ENCODE measurements at places on chromosomes 6 and 20.

- no peak for DNase-seq
These were observed 108.3 kb upstream of the AKAP12 start for GRCh38 chr6:151131324-151132007.

DNA sequence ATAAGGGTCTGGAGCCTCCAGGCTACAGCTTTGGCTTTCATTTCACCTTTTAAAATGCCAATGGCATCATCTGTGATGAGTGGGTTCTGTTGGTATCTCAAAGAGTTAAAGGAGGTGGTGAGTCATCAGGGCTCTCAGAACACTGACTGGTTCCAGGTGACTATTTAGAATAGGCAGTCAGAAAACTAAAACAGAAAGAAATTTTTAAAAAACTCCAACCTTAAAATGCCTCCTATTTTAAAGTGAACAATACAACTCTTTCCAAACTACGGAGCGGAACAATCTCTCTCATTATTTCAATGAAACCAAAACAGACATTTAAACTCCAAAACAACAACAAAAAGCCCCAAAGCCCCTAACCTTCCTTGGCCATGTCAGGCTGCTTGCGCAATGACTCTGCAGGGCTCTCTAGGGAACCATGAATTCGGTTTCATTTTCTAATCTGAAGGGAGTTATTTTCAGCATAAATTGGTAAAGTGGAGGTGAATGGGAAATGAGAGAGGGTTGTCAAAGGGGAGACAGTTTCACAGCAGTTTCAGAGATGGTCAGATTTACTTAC is 194.9 kb downstream of the KIF6 start:
- DNase-seq = no peak

DNA sequence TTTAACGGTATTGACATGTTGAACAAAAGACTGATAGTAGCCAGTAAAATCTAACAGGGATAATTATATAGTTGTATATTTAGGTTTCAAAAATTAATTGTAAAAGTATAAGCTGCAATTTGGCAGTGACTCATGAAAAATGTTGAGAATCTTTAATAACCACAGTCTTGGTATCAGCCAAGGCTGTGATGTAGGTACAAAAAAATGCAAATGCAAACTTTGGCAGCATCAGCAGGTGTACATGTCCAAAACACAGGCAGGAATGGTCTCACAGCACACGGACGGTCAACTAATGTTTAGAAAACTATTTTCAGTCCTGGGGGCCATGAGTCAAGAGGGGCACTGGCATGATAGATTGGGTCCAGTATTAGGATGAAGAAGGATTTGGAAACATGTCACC is 58.5 kb upstream of the BEND3 start:
- no peak for DNase-seq

- no peak for DNase-seq
These were observed 12.7 kb upstream of the TRAF3IP2 start for GRCh38 chr6:111618407-111618806.

DNA sequence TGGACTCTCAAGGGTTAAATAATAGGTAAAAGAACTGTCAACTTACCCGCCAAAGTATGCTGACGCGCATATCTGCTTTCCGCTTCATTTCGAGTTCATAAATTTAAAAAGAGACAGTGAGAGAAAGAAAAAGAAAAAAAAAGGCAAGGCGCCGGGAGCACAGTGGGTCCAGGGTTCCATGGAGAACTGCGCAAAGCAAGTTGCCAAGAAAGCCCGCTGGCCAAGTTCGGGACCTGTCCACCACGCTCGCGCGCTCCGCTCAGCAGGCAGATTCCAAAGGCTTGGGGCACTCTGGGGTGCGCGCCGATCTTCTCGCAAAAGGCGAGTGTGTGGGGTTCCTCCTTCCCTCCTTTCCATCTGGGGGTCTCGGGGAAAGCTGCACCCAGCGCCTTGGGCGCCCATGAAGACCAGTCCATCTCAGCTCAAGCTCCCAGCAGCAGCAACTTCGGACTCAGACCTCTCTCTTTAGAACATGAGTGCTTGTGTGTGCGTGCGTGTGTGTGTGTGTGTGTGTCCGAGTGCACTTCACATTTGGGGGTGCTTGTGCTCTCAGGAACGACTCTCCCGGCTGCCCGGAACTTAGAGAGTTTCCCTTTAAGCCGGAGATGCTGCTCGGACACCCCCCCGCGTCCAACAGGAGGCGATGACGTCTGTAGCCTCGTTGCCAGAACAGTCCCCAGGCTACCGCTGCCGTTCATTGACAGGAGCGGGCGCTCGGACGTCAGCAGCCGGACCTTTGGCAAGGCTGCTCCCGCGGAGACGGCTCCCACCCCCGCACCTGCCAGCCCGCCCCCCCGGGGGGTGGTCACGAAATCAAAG is 180.0 kb downstream of the TBXT start:
- no peak for DNase-seq

DNA sequence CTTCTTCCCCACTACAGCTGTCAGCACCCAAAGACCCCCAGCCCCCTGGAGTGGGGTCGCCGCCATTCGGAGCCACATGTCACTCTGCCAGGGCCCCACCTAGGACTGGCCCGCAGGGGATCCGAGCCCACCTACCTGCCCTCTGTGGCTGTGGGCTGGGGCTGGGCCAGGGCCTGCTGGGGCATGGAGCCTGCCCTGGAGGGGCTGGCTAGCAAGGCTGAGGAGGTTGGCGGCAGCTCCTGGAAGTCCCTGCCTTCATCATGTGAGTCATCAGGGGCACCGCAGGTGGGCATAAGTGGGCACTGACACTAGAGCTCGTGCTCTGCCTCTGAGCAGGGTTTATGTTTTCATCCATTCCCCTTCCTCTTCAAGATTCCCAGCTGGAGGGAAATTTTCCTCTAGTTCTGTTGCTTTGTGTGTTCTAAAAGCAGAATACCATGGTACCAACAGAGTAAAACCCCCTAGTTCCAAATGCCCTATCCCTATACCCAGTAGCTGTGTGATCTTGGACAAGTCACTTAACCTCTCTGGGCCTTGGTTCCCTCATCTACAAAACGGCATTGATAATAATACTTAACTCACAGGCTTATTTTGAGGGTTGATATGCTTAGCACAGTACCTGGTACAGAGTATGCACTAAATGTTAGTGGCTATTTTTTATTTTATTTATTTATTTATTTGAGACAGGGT is 8.7 kb upstream of the FANCE start:
- no peak for DNase-seq

DNA sequence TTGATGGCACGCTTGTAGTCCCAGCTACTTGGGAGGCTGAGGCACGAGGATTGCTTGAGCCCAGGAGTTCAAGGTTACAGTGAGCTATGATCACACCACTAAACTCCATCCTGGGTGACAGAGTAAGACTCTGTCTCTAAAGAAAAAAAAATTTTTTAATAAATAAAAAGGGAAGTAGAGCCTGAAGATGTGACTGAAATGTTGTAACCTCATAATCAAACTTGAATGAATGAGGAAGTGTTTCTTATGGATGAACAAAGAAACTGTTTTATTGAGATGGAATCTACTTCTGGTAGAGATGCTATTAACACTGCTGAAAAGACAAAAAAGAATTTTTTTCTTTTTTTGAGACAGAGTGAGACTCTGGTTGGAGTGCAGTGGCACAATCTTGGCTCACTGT is 6.7 kb downstream of the MAK start:
- no peak for DNase-seq

GRCh38 chr6:141261016-141261671 is 871.6 kb upstream of the GJE1 start:
- DNase-seq = no peak

DNA sequence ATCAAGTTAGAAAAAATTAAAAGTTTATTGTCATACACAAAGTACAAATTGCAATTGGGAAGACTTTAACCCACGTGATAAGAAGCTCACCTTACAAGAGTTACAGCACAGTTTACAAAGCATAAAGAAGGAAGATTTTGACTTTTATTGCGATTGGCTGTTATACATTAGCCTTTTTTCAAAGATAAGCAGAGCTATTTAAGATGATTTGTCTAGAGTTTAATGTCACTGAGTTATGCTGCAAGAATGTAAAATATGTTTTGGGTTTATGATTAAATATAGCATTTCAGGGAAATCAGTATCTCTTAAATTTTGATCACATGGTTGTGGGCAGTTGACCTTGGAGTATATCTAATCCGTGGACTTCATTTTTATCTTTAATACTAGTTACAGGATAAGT is 664.2 kb upstream of the PTCHD4 start:
- DNase-seq = no peak

DNA sequence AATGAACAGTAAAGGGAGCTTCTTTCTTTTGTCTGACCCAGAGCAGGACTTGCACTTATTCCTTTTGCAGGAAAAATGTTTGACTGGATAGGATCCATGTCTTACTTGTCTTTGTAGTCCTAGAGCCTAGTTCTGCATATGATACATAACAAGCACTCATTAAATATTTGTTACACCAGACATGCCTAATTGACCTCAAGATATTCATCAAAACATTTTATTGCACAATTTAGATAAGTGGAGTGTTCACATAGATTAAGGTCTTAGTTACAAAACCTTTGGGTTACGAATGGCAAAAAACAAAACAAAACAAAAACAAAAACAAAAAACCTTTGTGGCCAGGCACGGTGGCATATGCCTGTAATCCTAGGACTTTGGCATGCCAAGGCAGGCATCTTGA is 735.8 kb upstream of the NRSN1 start:
- DNase-seq = no peak

- DNase-seq = no peak
These were observed 80.7 kb downstream of the ANKS1A start for GRCh38 chr6:34969662-34970265.

- no peak for DNase-seq
These were observed 70.6 kb upstream of the EYA4 start for GRCh38 chr6:133170602-133171001.

GRCh38 chr20:12434672-12435071 is 517.0 kb downstream of the BTBD3 start:
- no peak for DNase-seq

DNA sequence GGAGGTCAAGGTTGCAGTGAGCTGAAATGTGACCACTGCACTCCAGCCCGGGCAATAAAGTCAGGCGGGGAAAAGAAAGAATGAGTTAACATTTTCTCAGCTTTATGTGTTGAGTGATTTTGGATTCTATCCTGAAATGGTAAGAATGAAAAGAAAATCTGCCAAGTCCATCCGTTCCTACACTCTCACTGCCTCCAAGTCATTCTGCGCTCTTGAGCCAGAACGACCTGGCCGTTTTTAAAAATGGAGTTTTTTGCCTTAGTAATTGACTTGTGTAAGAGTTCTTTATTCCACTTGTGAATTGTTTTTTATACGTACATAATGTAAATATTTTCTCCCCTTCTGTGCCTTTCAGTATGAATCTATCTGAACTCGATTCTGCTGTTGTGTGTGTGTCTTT is 28.7 kb downstream of the DNAJC5 start:
- DNase-seq = no peak

DNA sequence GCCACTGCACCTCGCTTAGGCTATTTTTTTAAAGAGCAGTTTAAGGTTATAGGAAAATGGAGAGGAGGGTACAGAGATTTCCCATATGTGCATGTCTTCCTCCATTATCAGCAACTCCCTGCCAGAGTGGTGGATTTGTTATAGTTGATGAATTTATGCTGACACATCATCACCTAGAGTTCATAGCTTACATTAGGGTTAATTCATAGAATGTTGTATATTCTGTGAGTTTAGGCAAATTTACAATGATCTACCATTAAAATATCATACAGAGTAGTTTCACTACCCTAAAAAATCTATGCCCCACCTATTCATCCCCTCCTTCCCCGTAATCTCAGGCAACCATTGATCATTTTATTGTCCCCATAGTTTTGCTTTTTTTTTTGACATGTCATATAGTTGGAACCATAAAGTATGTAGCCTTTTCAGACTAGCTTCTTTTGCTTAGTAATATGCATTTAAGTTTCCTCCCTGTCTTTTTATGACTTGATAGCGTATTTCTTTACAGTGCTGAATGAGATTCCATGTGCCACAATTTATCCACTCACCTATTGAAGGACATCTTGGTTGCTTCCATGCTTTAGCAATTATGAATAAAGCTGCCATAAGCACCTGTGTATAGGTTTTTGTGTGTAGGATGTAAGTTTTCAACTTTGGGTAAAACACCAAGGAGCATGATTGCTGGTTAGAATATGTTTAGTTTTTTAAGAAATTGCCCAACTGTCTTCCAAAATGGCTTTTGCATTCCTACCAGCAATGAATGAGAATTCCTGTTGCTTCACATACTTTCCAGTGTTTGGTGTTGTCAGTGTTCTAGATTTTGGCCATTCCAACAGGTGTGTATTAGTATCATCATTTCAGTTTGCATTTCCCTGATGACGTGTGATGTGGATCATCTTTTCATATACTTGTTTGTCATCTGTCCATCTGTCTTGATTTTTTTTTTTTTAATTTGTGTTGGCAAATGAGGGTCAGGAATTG is 60.2 kb downstream of the NCOA3 start:
- DNase-seq = no peak

DNA sequence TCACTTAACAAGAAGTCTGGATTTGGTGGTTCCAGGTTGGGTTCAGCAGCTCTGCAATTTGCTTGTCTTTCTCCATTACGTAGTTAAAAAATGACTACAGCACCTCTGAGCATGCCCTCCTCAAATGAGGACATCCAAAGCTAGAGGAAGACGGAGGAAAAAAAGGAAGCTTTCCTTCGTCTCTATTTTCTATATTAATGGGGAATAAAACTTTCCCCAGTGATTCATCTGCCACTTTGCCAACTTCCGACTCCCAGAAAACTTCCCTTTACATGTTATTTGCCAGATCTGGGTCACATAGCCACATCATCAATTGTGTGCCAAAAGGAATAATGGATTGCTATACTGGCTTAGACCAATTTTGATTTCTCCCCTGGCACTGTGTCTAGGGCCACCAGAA is 69.5 kb downstream of the ZFAND3 start:
- DNase-seq = no peak

DNA sequence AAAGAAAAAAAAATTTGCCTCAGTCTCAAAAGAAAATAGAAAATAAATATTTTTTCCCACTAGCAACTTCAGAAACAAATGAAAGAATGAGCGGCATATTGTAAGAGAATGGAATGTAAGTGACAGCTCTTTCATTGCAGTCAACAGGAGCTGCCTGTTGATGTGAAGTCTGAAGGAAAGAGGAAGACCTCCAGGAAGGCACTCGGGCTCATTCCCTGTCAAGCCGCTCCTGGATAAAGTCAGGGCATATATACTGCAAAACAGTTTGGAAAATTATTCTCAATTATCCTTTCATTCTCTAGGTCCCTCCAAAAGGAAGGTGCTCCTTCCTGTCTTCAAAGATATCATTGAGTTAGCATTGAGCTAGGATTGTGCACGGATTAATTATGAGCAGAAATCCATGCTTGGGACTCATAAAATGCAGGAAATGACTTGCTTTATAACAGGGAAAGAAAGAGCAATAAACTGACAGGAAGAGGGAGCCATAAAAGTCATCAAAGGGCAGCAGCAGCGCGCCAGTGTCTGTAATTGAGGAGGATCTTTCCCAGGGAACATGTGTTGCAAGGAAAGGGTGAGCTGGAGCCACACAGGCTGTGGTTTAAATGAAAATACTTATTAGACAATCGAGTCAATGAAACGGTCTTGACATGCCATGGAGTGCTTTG is 218.2 kb downstream of the C6orf118 start:
- DNase-seq = no peak

GRCh38 chr6:36863670-36864540 is 10.7 kb downstream of the PPIL1 start:
- DNase-seq = no peak

GRCh38 chr6:114714836-114715507 is 372.1 kb upstream of the HS3ST5 start:
- DNase-seq = no peak

- no peak for DNase-seq
These were observed 474.0 kb downstream of the TFAP2B start for GRCh38 chr6:51292659-51293058.

- DNase-seq = peak; percentile 19
These were observed 995 bp downstream of the ZFP64 start for GRCh38 chr20:52190437-52191131.

- no peak for DNase-seq
These were observed 322.9 kb downstream of the SAMD5 start for GRCh38 chr6:147831356-147831755.
